ENCODE measurements at places on chromosomes 2 and 18.

DNA sequence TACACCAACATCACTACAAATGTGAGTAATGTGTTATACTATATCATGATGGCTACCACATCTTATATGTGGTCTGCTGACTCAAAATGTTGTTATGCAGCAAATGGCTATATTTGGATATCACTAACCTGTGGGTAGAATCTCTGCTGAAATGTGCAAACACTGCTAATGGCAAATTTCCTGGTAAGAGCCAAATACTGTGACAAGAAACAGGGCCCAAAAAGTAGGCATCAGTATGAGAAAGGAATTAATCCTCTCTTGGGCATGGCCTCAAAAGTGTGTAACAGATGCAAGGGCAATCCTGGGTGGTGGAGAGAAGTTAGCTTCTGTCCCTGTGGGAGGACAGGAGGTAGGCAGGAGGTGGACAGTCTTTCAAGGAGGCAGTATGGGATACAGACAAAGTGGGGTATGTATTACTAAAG lies 13.3 kb downstream of the ATF2 start:
- no peak for DNase-seq

DNA sequence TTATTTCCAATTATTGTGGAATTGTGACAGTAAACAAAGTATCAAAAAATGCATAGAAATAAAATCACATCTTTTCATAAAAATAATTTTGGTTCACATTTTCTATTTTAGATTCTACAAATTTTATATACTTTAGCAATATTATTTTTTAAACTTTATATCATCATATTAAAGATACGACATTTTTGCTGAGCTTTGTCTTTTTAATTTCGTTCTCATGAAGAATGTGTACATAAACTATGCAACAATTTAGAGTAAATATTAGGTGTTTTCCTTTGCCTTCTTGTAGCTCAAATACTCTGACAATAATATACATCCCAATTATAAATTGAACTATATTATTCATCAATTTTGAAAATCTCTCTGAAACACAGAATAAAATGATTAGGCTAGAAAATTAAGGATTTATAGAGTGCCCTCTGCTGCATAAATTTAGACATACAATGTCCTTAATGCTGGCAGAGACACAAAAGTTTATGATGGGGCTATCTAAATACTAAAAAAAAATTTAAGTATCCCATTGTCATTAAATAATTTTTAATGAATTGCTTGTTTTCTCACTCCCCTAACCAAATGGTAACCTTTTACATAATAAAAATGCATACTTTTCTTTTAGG lies 45.7 kb downstream of the CCDC102B start:
- DNase-seq, result no peak

- DNase-seq, result no peak
Measured at GRCh38 chr2:166297951-166298350, 77.8 kb downstream of the SCN9A start.

DNA sequence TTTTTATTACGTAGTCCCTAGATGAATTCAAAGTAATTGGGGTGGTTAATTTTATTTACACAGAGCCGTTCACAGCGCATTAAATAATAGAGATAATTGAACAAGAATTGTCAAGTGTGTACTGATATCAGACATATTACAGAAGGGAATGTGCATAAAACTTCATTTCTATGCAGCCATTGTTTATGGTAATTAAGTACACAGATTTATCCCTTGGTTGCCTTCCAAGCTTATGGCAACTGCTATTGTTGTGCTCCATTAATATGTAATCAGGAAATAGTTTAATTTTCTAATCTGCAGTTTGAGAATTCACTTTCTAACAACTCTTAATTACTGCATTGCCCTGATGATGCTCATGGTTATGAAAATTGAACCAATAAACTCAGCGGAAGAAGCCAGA lies 47.3 kb upstream of the OTX1 start:
- no peak for DNase-seq

GRCh38 chr2:128053331-128053730 lies 25.5 kb upstream of the SAP130 start:
- no peak for DNase-seq

DNA sequence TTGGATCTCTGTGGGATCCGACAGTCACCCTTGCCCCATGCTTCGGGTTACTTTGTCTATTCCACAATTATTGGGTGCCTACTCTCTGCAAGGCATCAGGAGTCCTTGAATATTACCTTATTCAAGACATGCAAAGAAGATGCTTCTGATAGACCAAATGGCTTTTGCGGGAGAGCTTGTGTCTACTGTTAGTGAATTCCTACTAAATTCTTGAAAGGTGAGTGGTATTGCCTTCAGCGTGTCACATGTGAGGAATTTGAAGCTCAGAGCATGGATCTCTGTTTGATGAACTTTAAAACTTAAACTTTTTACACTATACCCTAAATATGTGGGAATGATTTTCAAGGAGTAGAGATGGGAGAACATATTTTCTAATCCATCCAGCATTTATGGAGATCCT lies 184.4 kb downstream of the LTBP1 start:
- DNase-seq, result no peak

GRCh38 chr2:10196948-10197696 lies 74.6 kb downstream of the RRM2 start:
- DNase-seq, result no peak

DNA sequence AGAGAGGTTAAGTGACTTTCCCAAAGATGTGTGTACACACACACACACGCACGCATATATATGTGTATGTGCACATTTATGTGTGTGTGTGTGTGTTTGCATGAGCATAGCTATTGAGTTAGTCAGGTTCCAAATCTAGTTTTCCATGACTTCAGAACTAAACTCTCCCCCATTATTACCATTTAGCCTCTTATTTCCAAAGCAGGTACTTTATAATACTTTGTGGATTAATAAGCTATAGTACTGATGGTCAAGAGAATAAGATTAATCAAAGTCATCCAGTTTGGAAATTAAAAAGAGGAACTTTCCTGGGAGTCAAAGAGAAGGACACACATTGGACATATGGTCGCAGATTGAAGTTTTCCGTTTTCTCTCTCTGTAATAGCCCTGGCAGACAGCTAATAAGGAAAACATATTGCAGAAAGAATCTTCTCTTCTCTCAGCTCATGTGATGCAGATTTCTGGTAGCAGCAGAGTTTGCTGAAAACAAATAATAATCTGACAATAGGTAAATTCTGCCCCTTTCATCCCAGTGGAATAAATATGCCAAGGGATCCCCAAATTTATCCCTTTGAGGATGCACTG lies 410.9 kb upstream of the TCF4 start:
- no peak for DNase-seq
